Sigmoid colon (tissue), 7 donors: ENCODE measurements at places on chromosomes 3 and 15.

- DNase-seq: no peak
Measured at GRCh38 chr3:36701249-36701572, 63.1 kb downstream of the DCLK3 start.

- DNase-seq: no peak
Measured at GRCh38 chr3:7194071-7194835, 333.3 kb downstream of the GRM7 start.

GRCh38 chr15:67843571-67844387 is 3.9 kb upstream of the RNU6-1 start:
- DNase-seq: peak; percentile 70

DNA sequence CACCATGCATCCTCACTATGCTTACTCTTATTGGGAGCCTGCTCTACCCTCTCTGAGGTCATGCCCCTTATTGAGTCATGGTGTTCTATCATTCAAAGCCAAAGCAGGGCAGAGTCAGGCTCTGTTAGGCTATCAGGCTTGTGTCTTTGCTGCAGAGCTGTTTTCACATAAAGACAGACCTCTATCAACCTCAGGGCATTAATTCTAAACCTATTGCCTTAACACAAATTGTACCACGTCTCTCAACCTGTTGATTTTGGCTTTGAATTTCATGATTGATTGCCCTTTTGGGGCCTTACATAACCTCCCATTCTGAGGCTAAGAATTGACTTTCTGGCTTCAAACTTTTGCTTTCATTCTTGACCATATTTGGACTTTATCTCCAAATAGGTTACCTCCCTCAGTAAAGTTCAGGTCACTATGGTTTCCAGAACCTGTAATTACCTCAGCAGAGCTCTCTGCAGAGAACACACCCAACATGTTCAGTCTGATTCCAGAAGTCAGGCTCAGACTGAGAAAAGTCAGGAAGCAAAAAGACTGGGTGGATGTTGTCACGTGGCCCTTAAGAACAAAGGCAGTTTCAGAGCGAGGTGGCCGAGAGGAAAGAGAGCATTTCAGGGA is 221.4 kb upstream of the NANOGP8 start:
- DNase-seq: no peak

- no peak for DNase-seq
Measured at GRCh38 chr3:105938101-105938500, 69.3 kb upstream of the CBLB start.

GRCh38 chr3:140347151-140347550 is 330.7 kb upstream of the TRIM42 start:
- DNase-seq: no peak

GRCh38 chr15:70093481-70094319 is 4.0 kb downstream of the TLE3 start:
- DNase-seq: no peak

GRCh38 chr15:55737373-55737772 is 5.6 kb downstream of the PRTG start:
- DNase-seq: no peak

GRCh38 chr3:171055336-171056178 is 29.0 kb upstream of the SLC2A2 start:
- DNase-seq: no peak

DNA sequence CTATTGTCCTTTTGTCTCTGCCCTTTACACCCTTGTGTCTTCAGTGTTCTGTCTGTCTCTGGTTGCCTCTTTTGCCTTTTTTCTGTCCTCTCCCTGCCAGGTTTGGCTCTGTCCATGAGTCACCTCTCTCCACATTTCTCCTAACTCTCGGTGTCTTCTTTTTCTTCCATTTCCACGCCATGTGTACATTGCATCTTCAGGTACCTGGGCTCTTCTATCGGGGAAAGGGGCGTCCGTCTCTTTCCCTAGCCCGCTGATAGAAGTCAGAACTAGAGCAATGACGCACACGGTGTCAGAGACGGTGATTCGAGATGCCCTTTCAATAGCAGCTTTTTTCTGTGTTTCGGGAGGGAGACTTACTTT is 641 bp downstream of the OPA1 start:
- no peak for DNase-seq

GRCh38 chr15:76215634-76216033 is 95.6 kb downstream of the ETFA start:
- DNase-seq: no peak

DNA sequence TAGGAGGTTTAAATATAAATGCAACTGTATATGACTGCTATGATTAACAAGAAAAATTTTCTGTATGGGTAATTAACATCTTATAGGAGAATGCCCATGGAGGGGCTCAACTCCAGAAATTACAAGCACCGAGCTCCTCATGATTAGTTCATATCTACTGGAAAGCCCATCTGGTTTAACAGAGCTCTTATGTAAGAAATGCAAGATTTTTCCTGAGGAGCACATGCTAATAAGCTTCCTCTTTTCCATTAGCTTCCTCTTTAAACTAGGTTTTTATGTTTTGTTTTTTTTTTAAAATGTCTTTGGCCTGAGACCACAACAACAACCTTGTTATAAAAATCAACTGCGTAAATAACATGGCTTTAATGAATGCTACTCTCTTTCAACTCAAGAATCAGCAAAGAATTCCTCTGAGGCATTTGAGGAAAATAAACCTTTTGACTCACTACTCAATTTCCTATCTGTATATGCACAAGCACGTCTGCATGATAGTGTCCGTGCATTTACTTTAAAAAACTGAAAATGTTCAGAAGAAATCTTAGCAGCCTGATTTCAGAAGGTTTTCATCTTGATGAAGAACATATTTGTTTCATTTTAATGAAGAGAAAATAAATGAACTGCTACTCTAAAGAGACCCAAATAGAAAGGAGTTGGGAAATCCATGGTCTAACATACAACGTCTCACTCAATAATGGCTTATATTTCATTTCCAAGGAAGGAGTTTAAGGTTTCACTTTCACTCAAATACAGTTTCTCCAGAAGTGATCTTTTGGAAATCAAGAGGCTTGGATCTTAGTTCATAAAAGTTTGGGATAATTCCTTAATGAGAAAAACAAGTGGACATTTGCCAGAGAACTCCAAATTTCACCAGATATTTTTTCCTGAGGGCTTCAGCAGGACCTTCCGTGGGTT is 180.8 kb downstream of the KCNAB1 start:
- no peak for DNase-seq

DNA sequence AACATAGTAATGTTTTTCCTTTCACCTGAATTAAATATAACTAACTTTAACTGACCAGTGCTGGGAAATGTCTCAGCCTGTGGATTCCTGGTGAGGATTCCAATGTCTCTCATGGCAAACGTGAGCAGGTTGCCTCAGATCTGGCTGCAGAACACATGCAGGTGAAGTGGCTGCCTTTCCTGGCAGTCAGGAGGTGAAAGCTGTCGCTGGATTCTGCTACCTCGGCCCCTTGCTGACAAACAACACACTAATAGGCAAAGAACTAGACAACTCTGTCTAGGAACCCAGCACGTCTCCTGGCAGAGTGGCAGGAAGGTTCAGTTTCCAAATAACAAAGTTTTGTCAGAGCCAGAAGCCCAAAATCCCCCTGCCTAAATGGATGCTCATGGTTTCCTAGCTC is 400.8 kb upstream of the PPP2R3A start:
- DNase-seq: no peak
